ENCODE measurements at places on chromosomes 16 and 17.

DNA sequence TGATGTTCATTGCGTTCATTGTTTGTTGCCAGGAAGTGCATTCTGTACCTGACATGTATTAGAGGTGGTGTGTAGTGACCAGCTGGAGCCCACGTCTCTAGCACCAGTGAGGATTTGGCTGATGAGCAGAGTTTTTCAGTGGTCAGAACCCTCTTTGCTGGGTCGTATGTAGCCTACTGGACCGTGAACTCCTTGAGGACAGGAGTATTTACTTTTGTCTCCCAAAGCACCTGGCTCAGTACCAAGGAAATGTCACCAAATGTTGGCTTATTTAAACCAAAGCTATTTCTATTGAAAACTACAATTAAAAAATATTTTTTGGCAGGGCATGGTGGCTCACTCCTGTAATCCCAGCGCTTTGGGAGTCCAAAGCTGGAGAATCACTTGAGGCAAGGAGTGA, 262.7 kb downstream of the SNX29 start:
- no peak for DNase-seq

GRCh38 chr17:77459018-77459755, 318.4 kb downstream of the SEC14L1 start:
- no peak for DNase-seq

DNA sequence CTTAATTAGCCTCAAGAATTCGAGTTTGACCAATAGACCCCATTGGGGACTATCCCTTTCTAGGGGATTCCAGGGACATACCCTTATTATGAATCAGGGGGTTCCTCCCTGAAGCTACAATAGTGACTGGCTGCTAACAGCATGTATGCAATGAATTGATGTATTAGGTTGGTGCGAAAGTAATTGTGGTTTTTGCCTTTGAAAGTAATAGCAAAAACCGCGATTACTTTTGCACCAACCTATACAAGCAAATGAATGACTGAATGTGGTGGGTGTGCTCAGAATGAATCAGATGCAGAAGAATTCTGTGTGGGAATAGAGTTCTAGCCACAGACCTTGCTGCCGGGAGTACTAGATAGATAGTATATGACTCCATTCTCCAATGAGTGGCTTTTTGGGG, 76.7 kb downstream of the HLF start:
- DNase-seq: no peak

DNA sequence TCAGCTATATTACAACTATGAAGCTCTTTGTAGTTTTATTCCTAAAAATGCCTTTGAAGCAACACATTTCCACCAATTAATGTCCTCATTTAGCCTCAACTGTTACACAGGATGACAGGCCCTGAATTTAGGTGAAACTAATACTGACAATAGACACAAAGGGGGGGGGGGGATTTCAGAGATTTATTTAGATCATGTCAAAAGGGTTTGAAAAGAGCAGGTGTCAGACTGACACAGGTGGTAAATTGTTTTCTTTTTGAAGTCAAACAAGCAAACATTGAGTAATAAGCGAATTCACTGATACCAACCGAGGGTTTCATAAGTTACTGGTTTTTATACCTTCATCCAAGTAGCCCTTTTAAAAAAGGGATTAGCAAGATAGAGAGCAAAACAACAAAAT, 40.8 kb downstream of the KANSL1 start:
- no peak for DNase-seq

DNA sequence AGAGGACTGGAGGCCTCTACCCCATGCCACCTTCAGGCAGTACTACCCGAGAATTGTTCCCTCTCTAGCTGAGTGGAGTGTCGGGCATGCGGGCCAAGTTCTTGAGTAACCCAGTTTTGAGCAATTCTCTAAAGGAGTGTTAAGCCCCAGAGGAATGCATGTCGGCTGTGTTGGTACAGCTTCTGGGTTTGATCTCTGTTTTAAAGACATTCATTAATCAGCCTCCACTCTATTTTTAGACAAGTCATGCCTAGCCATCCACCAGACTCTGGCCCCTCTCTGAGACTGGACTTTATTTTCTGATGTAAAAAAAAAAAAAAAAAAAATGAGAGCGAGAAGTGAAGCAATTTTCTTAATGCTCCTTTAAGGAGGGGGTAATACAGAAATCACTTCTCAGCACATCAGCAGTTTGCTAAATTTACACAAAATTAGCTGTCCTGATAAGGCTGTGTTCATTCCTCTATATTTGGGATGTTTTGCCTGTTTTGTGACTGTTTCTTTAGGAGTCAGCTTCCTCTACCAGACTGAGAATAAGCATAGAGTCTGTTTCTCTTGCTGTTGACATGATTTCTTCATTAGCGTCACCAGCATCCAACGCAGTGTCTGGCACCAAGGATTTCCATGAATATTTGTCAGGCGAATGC, 88.7 kb downstream of the AXIN2 start:
- DNase-seq: no peak

DNA sequence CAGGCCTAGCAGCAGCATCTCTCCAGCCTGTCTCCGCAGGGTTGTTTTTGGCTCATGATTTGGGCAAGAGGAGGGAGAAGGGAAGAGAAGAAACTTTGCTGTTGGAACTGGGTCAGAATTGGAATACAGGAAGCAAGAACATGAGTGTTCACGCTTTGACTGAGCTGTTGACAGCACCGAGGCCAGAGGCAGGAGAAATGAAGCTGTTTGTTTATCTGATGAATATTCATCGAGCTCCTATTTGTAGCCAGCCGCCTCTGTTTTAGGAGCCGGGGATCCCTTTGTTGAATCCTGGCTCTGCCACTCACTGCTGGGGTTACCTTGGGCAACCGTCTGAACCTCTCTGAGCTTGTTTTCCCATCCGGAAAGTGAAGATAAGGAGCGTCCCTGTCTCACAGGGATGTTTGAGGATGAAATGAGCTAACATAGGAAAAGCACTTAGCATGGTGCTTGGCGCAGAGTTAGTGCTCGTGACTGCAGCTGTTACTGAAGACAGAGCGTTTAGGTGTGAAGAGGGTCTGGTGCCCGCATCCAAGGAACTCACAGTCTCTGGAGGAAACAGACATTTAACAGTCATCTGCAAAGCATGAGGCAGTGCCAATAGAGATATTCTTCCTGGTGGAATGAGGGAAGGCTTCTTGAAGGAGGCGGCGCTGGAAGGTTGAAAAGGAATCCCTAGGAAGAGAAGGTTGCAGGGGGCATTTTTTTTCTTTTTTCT, 29.2 kb downstream of the RAP1GAP2 start:
- no peak for DNase-seq

- DNase-seq: no peak
Measured at GRCh38 chr16:54175552-54176375, 110.8 kb downstream of the IRX3 start.

GRCh38 chr17:2380950-2381649, 19.8 kb downstream of the MNT start:
- no peak for DNase-seq

DNA sequence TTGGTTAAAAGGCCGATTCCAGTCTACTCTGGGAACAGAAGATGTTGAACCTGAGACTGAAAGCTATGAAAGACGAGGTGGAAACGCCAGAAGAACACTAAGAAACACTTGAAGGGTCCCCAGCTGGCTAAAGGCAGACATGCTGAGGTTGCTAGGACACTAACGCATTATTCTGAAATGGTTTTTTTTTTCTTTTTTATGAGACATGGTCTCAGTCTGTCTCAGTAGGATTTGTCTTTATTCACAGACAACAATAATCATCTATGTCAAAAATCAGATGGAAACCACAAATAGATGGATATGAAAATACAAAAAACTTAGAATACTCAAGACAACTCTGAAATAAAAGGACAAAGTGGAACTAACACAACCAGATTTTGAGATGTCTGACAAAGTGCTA, 35.0 kb upstream of the RASD1 start:
- DNase-seq: no peak

DNA sequence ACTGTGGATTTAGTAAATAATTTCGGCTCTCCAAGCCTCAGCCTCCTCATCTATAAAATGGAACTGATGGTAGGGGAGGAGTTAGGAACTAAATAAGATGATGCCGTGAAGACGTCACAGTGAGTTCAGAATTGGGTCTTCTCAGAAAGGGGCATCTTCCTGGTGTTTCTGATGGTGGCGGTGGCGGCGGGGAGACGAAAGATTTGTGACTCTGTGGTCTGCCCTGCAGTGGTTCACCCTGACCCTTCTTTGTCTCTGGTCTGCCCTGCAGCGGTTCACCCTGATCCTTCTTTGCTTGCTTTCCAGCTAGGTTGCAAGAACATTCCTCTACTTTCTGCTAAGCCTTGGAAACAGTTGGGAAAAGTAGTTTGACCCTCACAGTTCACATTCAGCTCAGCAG, 34.3 kb downstream of the WFDC1 start:
- no peak for DNase-seq

DNA sequence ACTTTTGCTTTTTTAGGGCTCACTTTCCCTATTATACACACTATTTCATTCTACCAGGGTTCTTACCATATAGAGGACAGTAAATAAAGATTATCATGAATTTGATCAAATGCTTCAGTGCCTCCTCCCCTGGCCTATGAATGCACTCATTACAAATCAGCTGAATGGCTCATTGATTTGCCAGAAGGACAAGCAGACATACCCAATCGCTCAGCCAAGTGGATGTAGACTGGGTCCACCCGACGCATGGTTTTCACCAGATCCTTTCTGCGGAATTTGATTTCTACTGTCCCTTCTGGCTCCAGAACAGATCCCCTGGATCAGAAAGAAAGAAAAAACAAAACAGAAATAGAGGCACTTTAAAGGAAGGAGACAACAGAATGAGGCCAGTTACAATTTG, 162.6 kb downstream of the AATF start:
- DNase-seq: no peak

DNA sequence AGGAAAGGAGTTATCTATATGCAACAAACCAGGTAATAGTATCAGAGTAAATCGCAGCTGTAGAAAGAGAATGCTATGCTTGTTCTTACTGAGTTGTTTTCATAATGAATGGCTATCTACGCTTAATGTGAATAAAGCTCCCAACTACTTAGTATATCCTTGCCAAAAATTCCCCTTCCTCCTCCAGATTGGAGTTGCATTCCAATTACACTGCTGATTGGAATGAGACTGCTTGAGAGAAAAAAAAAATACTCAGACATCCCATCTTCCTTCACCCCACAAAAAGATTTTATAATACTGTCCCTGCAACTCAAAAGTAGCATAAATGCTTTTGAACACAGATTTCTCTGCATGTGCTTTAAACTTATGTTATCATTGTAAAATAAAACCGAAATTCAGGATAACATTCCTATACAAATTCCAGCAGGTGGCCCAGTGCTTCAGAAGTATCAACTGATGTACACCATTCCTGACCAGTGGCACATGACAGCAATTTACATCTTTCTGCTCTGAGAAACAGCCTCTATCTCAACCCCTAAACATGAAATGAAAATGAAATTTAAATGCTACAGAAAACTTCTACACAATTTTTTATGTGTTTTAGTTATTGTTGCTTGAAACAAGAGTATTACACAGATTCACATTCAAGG, 47.0 kb downstream of the SMURF2 start:
- DNase-seq: no peak

DNA sequence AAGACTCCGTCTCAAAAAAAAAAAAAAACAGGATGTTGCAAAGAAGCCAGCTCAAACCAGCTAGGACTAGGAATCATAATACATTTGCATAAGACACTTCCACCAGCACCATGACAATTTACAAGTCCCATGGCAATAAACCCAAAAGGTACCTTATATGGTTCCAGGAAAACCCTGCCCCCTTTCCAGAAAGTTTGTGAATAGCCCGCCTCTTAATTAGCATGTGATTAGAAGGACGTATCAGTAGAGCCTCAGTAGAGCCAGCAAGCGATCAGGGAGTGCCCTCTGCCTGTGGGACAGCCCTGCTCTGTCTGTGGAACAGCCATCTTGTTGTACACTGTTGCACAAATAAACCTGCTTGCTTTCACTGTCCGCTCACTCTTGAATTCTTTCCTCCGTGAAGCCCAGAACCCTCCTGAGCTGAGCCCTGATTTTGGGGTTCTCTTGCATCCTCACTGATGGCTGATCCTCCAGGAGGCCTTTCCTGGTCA, 14.0 kb downstream of the NUPR1 start:
- DNase-seq: no peak

GRCh38 chr16:57128771-57129389, 36.5 kb downstream of the CPNE2 start:
- DNase-seq: no peak

- no peak for DNase-seq
Measured at GRCh38 chr16:30394592-30395154, 547 bp upstream of the ZNF48 start.

All from activated T-helper 1 cell treated with anti-CD3 and anti-CD28 coated beads, Interleukin-2, amount 50 U/mL, for 16 hours (primary cell).